Osteocyte (in vitro differentiated cells): ENCODE measurements at places on chromosomes 6 and 20. TPM values are rescaled to one million over a fixed set of nuclear protein-coding genes. Genes with fewer than 3 reads are reported as not detected.
A peak's percentile ranks its signal among the peaks of the same experiment; 100 is the strongest.

The SIGLEC1 gene
- total RNA-seq, result 0.21 TPM in 2 replicates

The OR5V1 gene
- total RNA-seq, result not detected in 2 replicates

DNA sequence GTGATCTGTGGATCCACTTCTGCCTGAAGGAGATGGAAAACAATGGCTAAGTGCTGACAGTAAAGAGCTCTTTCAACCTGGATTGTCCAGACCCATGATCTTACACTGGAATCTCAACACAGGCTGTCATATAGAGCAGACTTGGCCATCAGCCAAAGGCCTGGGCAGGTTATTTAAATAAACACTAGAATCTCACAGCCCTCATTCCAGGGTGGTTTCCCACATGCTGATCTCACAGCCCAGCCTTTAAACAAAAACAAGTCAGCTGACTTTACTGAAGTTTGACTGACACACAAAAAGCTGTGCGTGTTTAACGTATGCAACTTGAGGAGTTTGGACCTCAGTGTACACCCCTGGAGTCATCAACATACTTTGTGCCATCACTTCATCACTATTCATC lies 28.4 kb downstream of the SYNDIG1 start:
- DNase-seq, result no peak
- no peaks in the 10 kb centered on the region for H3K27me3 ChIP-seq
- H3K4me1 ChIP-seq, result peaks cover 9% of the 10 kb centered on the region
- H3K4me3 ChIP-seq, result no peak overlapping the region

DNA sequence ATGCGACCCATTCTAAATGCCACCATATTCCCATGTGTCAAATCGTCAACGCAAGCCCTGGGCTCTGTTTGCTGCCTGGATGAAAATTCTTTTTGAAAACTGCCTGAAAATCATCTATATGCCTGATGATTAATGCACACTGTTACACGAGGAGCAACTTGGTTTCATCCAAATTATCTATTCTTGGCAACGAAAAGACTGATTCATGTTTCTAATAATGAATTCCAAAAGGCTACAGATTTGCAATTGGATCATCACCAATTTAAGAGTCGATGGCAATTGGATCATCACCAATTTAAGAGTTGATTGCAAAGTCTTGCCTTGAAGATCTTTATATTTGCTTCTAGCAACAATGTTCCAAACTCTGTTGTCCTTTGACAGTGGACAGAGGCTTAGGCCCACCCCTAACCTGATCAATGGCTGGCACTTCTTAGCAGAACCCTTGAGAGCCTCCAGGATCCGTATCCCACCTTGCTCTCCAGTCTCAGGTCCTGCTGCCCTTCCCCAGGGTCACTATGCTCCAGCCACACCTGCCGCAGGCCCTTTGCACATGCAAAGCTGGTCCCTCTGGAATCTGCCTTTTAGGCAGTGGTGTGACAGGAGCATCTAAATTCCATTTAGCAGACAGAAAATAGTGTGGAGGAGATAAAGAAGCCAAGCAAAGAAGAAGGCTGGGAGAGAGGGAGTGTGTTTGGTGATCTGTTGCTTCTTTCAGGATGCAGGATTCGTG lies 460.9 kb upstream of the SULF2 start:
- no peak overlapping the region for H3K4me3 ChIP-seq
- H3K27me3 ChIP-seq, result peaks cover 50% of the 10 kb centered on the region
- no peak overlapping the region for H3K27ac ChIP-seq

DNA sequence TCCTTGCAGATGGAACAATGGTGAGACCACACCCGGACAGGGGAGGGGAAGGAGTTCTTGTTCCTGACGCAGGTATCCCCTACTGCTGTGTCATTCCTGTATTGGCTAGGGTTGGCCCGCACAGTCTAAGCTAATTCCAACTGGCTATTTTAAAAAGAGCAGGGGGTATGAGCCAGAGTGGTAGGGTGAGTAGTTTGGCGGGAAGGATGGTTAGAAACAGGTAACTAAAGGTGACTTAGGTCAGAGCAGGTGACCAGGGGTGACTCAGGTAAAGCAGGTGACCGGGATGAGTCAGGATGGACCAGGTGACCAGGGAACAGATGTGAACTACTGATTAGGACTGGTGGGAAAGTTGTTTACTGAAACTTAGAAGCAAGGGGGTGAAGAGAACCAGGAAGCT lies 58.0 kb downstream of the ZNF292 start:
- peaks cover 7% of the 10 kb centered on the region for H3K4me1 ChIP-seq
- H3K27ac ChIP-seq, result no peak overlapping the region
- DNase-seq, result no peak

GRCh38 chr6:168181876-168182275 lies 102.9 kb upstream of the FRMD1 start:
- H3K36me3 ChIP-seq, result no peaks in the 10 kb centered on the region
- H3K4me3 ChIP-seq, result no peak overlapping the region
- peak; percentile 62 for DNase-seq
- H3K4me1 ChIP-seq, result no peaks in the 10 kb centered on the region

GRCh38 chr6:168277274-168277669 lies 42.3 kb downstream of the DACT2 start:
- H3K27me3 ChIP-seq, result peaks cover 51% of the 10 kb centered on the region
- H3K27ac ChIP-seq, result no peak overlapping the region
- no peaks in the 10 kb centered on the region for H3K36me3 ChIP-seq
- H3K4me3 ChIP-seq, result no peak overlapping the region
- no peak for DNase-seq
- H3K4me1 ChIP-seq, result peaks cover 3% of the 10 kb centered on the region

- no peak for DNase-seq
- no peaks in the 10 kb centered on the region for H3K36me3 ChIP-seq
- H3K27ac ChIP-seq, result no peak overlapping the region
- no peaks in the 10 kb centered on the region for H3K27me3 ChIP-seq
- peaks cover 53% of the 10 kb centered on the region for H3K4me1 ChIP-seq
Observed at GRCh38 chr6:56734335-56734734, 91.6 kb upstream of the DST start.

- H3K4me1 ChIP-seq, result peaks cover 6% of the 10 kb centered on the region
- DNase-seq, result no peak
- no peak overlapping the region for H3K27ac ChIP-seq
- peaks cover 67% of the 10 kb centered on the region for H3K27me3 ChIP-seq
Observed at GRCh38 chr6:127727260-127727953, 150.4 kb downstream of the C6orf58 start.

DNA sequence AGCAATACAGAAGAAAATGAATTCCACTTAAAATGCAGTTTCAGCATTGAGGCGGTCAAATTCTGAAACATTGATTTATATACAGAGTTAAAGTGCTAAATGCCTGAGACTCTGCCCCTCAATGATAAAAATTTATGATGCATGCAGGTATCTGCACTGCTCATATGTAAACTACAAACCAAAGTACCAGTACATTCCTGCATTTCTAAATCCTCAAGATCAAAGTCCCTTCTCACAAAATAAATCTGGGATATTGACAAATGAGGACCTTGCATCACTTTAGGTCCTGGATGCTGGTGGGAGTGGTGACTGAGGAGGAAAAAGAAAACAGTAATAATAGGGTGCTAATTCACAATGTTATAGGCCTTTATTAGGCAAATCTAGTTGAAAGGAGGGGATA lies 101.9 kb downstream of the FIG4 start:
- no peak for DNase-seq
- H3K4me1 ChIP-seq, result peaks cover 41% of the 10 kb centered on the region
- no peak overlapping the region for H3K27ac ChIP-seq
- no peak overlapping the region for H3K4me3 ChIP-seq
- H3K36me3 ChIP-seq, result peaks cover 12% of the 10 kb centered on the region
- no peaks in the 10 kb centered on the region for H3K27me3 ChIP-seq

DNA sequence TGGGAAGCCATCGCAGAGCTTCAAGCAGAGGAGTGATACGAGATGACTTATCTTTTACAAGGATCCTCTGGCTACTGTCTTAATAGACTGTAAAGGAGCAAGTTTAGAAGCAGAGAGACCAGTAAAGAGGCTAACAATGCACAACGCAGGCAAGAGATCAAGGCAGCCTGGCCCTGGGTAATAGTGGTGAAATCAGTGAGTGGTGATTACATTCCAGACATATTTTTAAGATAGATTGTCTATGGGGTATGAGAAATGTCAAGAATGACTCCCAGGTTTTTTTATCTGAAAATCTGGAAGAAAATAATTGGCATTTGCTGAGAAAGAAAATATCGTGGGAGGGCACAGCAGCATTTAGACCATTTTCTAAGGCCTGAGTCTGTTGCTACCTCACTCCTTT lies 213.6 kb upstream of the HTR1E start:
- no peak overlapping the region for H3K4me3 ChIP-seq
- peaks cover 14% of the 10 kb centered on the region for H3K4me1 ChIP-seq
- H3K27me3 ChIP-seq, result no peaks in the 10 kb centered on the region
- no peaks in the 10 kb centered on the region for H3K36me3 ChIP-seq
